Pancreas (tissue), 10 donors: ENCODE measurements at places on chromosomes 1 and 21. TPM values are rescaled to one million over a fixed set of nuclear protein-coding genes. Genes with fewer than 3 reads are reported as not detected.

IVL gene
- not detected for total RNA-seq

LIN9 gene
- 2.2 TPM for total RNA-seq

CFHR5 gene
- not detected for total RNA-seq

- no peak overlapping the region for H3K4me3 ChIP-seq
- no peak for DNase-seq
- H3K27me3 ChIP-seq, result no peaks in the 10 kb centered on the region
- no peaks in the 10 kb centered on the region for H3K36me3 ChIP-seq
- H3K4me1 ChIP-seq, result no peaks in the 10 kb centered on the region
These were observed 34.5 kb downstream of the EBNA1BP2 start for GRCh38 chr1:43137445-43138052.

GRCh38 chr1:23555986-23556634 lies 3.2 kb downstream of the ID3 start:
- DNase-seq, result peak; percentile 32
- peak overlapping the region; percentile 90 for H3K27ac ChIP-seq
- no peaks in the 10 kb centered on the region for H3K27me3 ChIP-seq
- peaks cover 34% of the 10 kb centered on the region for H3K4me1 ChIP-seq
- H3K36me3 ChIP-seq, result no peaks in the 10 kb centered on the region

- no peak for DNase-seq
- no peaks in the 10 kb centered on the region for H3K4me1 ChIP-seq
- H3K27me3 ChIP-seq, result no peaks in the 10 kb centered on the region
- no peak overlapping the region for H3K4me3 ChIP-seq
These were observed 14.6 kb downstream of the NGF start for GRCh38 chr1:115323366-115324004.

- H3K27ac ChIP-seq, result no peak overlapping the region
- H3K36me3 ChIP-seq, result no peaks in the 10 kb centered on the region
- H3K4me3 ChIP-seq, result no peak overlapping the region
- no peak for DNase-seq
These were observed 55.8 kb downstream of the NAV1 start for GRCh38 chr1:201594575-201595245.
